ENCODE measurements at places on chromosomes 16 and 17. TPM values are rescaled to one million over a fixed set of nuclear protein-coding genes. Genes with fewer than 3 reads are reported as not detected.

Gene TMEM235
- total RNA-seq: not detected

Gene CA7
- not detected for total RNA-seq

Gene ZFP3
- 7.9 TPM for total RNA-seq

Gene ADAMTS18
- total RNA-seq: 3.5 TPM

Gene FA2H
- not detected for total RNA-seq

Gene SOCS1
- total RNA-seq: 7.6 TPM

Gene MEFV
- 12.0 TPM for total RNA-seq

Gene PRAC2
- total RNA-seq: not detected

Gene MYL11
- not detected for total RNA-seq

Gene CNTROB
- total RNA-seq: 58.5 TPM

Gene XAF1
- 39.7 TPM for total RNA-seq

- no peak overlapping the region for H3K27ac ChIP-seq
- H3K27me3 ChIP-seq: no peaks in the 10 kb centered on the region
- no peak for DNase-seq
- no peaks in the 10 kb centered on the region for H3K36me3 ChIP-seq
- H3K4me3 ChIP-seq: no peak overlapping the region
- no peaks in the 10 kb centered on the region for H3K4me1 ChIP-seq
Measured at GRCh38 chr16:55703003-55704001, 47.5 kb downstream of the SLC6A2 start.

- H3K27ac ChIP-seq: no peak overlapping the region
- DNase-seq: no peak
- H3K36me3 ChIP-seq: no peaks in the 10 kb centered on the region
- H3K4me3 ChIP-seq: no peak overlapping the region
Measured at GRCh38 chr16:85878875-85879274, 20.1 kb upstream of the IRF8 start.

- H3K4me1 ChIP-seq: no peaks in the 10 kb centered on the region
- no peak for DNase-seq
- H3K36me3 ChIP-seq: no peaks in the 10 kb centered on the region
- H3K4me3 ChIP-seq: no peak overlapping the region
Measured at GRCh38 chr17:81534157-81535006, 6.2 kb downstream of the FSCN2 start.

- H3K27me3 ChIP-seq: no peaks in the 10 kb centered on the region
- H3K27ac ChIP-seq: no peak overlapping the region
- no peak overlapping the region for H3K4me3 ChIP-seq
- H3K4me1 ChIP-seq: no peaks in the 10 kb centered on the region
Measured at GRCh38 chr16:84423416-84423837, 55.1 kb downstream of the ATP2C2 start.

GRCh38 chr17:41891135-41892020 lies 26.2 kb upstream of the KLHL11 start:
- H3K27me3 ChIP-seq: no peaks in the 10 kb centered on the region
- no peak overlapping the region for H3K4me3 ChIP-seq
- H3K4me1 ChIP-seq: no peaks in the 10 kb centered on the region
- H3K27ac ChIP-seq: no peak overlapping the region

- no peak overlapping the region for H3K27ac ChIP-seq
- no peaks in the 10 kb centered on the region for H3K27me3 ChIP-seq
- H3K4me3 ChIP-seq: no peak overlapping the region
- no peaks in the 10 kb centered on the region for H3K36me3 ChIP-seq
- no peaks in the 10 kb centered on the region for H3K4me1 ChIP-seq
Measured at GRCh38 chr16:56363781-56364565, 61.4 kb downstream of the AMFR start.

- H3K27me3 ChIP-seq: peaks cover 14% of the 10 kb centered on the region
- peak; percentile 84 for DNase-seq
- no peaks in the 10 kb centered on the region for H3K36me3 ChIP-seq
- H3K4me3 ChIP-seq: peak within 1 kb of the TSS; percentile 45
Measured at GRCh38 chr16:1983544-1984346, at the start of gene GFER. TSS of gene GFER (plus strand) at chr16:1984193. CDS start at chr16:1984219, 26 bp downstream.

DNA sequence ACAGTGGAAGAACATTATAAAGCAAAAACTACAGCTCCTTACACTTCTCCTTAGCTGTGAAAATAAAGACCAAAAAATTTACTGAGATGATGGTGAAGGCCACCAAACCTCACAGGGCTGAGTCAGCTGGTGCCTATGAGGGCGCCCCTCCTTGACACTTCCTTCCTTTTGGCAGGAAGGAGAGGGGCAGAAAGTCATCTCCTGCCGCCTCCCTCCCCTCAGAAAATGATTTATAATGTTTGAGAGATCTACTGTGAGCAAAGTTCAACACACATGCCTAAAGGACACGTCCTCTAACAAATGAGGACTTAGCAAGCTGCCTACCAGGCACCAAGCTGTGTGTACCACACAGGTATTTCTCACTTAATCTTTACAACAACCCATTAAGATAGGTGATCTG lies 245.7 kb downstream of the PRKCA start:
- H3K4me1 ChIP-seq: peaks cover 4% of the 10 kb centered on the region
- no peaks in the 10 kb centered on the region for H3K36me3 ChIP-seq
- no peak for DNase-seq
- H3K27ac ChIP-seq: no peak overlapping the region
- H3K27me3 ChIP-seq: no peaks in the 10 kb centered on the region

- H3K36me3 ChIP-seq: no peaks in the 10 kb centered on the region
- DNase-seq: no peak
- no peak overlapping the region for H3K4me3 ChIP-seq
- no peaks in the 10 kb centered on the region for H3K4me1 ChIP-seq
- no peak overlapping the region for H3K27ac ChIP-seq
Measured at GRCh38 chr16:23979441-23979840, 143.7 kb downstream of the PRKCB start.

GRCh38 chr17:2090804-2091534 lies 36.1 kb downstream of the HIC1 start:
- peak; percentile 78 for DNase-seq
- peaks cover 15% of the 10 kb centered on the region for H3K4me1 ChIP-seq
- no peaks in the 10 kb centered on the region for H3K27me3 ChIP-seq
- H3K4me3 ChIP-seq: no peak overlapping the region

DNA sequence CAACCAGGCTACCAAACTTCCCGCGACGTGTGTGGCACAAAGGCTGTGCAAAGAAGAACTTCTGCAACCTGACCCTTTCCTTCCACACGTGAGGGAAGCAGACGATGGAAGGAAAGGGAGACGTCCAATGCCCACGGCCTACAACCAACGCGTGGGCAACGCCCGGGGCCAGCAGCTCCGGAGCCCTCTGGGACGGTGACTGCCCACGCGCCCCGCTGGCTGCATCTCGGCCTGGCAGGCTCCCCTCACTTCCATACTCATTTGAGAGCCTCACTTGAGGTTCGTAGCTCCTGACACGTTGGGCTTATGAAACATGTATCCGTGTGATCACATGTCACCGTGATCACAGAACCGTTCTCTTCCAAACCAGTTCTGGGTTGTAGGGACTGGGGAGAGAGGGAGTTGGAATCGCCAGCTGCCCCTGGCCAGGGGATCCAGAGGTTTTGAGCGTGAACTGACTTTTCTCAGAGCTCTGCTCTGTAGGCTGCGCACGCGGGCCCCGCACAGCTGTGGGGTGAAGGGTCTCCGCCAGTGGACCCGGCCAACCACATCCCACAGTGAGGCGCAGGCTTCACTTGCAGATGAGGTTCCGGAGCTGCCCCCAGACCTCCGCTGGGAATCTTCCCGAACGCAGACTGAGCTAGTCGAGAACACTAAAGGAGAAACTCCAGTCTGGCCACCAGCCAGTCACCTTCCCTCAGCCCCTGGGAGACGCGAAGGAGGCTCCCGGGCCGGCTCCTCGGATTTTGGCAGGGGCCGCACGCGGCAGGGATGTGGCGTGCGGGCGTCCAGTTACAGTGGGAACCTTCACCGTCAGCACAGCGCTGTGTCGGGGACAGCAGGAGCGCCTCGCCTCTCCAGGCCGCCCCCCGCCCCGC lies 1.0 kb downstream of the LMF1 start:
- no peak for DNase-seq
- H3K27me3 ChIP-seq: no peaks in the 10 kb centered on the region
- H3K27ac ChIP-seq: no peak overlapping the region
- H3K4me1 ChIP-seq: no peaks in the 10 kb centered on the region
- no peaks in the 10 kb centered on the region for H3K36me3 ChIP-seq

- H3K4me3 ChIP-seq: no peak overlapping the region
- no peaks in the 10 kb centered on the region for H3K36me3 ChIP-seq
- H3K27me3 ChIP-seq: no peaks in the 10 kb centered on the region
- no peak for DNase-seq
Measured at GRCh38 chr17:67074781-67075180, 30.4 kb downstream of the CACNG1 start.

GRCh38 chr17:37148156-37148555 lies 199.4 kb downstream of the AATF start:
- no peaks in the 10 kb centered on the region for H3K4me1 ChIP-seq
- no peak for DNase-seq
- H3K27ac ChIP-seq: no peak overlapping the region
- no peak overlapping the region for H3K4me3 ChIP-seq

GRCh38 chr17:41687828-41688640 lies 651 bp upstream of the EIF1 start:
- H3K36me3 ChIP-seq: no peaks in the 10 kb centered on the region
- H3K4me1 ChIP-seq: no peaks in the 10 kb centered on the region
- peak; percentile 58 for DNase-seq
- no peaks in the 10 kb centered on the region for H3K27me3 ChIP-seq

- H3K4me1 ChIP-seq: no peaks in the 10 kb centered on the region
- no peak overlapping the region for H3K27ac ChIP-seq
- no peaks in the 10 kb centered on the region for H3K36me3 ChIP-seq
- H3K4me3 ChIP-seq: no peak overlapping the region
Measured at GRCh38 chr17:72984145-72984925, 108.2 kb downstream of the SLC39A11 start.

DNA sequence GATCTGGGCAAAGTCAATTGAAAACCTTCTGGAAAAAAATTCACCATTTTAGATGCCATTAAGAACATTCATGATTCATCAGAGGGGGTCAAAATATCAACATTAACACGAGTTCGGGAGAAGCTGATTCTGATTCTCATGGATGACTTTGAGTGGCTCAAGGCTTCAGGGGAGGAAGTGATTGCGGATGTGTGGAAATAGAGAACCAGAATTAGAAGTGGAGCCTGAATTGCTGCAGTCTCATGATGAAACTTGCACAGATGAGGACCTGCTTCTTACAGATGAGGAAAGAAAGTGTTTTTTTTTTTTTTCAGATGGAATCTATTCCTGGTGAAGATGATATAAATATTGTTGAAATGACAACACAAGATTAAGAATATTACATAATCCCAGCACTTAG lies 12.9 kb downstream of the ITGAX start:
- H3K27ac ChIP-seq: no peak overlapping the region
- H3K27me3 ChIP-seq: no peaks in the 10 kb centered on the region
- H3K36me3 ChIP-seq: no peaks in the 10 kb centered on the region
- no peaks in the 10 kb centered on the region for H3K4me1 ChIP-seq
- no peak overlapping the region for H3K4me3 ChIP-seq

- H3K4me3 ChIP-seq: no peak overlapping the region
- DNase-seq: no peak
- no peaks in the 10 kb centered on the region for H3K4me1 ChIP-seq
- no peaks in the 10 kb centered on the region for H3K36me3 ChIP-seq
Measured at GRCh38 chr17:74578979-74579378, 11.7 kb upstream of the CD300H start.

DNA sequence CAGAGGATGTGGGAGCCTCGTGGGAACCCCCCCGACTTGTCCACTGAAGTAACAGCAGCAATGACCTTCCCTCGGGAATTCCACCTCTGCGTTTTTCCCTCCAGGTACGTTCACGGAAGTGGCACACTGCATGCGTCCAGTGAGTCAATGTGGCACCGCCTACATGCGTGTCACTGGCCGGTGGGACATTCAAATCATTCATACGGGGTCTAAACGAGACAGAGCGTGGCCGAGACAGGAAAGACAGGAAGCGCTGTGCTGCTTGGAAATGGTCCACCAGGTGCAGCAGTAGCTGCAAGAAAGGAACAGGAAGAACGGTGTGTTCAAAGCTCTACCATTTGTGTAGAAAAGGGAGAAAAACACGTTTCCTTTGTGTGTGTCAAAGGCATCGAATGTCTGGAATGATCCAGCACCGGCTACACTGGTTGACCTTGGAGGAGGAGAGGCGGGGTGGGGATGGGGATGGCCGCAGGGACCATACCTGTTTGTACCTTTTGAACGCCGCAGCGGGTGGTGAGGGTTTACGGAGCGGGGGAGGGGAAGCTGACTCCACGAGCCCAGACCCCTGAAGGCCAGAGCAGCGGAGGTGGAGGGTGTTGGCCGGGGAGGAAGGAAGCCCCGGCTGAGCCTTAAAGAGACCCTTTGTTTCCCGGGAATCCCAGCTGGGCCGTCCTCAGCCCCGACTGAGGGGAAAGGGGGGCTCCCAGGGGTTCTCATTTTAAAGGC lies 1.7 kb upstream of the PGAP6 start:
- H3K27ac ChIP-seq: no peak overlapping the region
- no peaks in the 10 kb centered on the region for H3K4me1 ChIP-seq
- H3K4me3 ChIP-seq: no peak overlapping the region
- no peaks in the 10 kb centered on the region for H3K27me3 ChIP-seq
- no peaks in the 10 kb centered on the region for H3K36me3 ChIP-seq

GRCh38 chr17:75516619-75517296 lies 430 bp downstream of the TSEN54 start:
- H3K27me3 ChIP-seq: no peaks in the 10 kb centered on the region
- peak overlapping the region; percentile 85 for H3K4me3 ChIP-seq
- peaks cover 7% of the 10 kb centered on the region for H3K4me1 ChIP-seq
- peak overlapping the region; percentile 91 for H3K27ac ChIP-seq
- peak; percentile 46 for DNase-seq

- no peak overlapping the region for H3K4me3 ChIP-seq
- no peaks in the 10 kb centered on the region for H3K27me3 ChIP-seq
- no peak for DNase-seq
- H3K4me1 ChIP-seq: no peaks in the 10 kb centered on the region
- H3K36me3 ChIP-seq: no peaks in the 10 kb centered on the region
Measured at GRCh38 chr17:45821147-45821546, 23.5 kb upstream of the SPPL2C start.

- no peaks in the 10 kb centered on the region for H3K36me3 ChIP-seq
- no peaks in the 10 kb centered on the region for H3K4me1 ChIP-seq
- H3K27me3 ChIP-seq: no peaks in the 10 kb centered on the region
- no peak overlapping the region for H3K4me3 ChIP-seq
- DNase-seq: no peak
- H3K27ac ChIP-seq: no peak overlapping the region
Measured at GRCh38 chr17:76570877-76571471, 14.7 kb downstream of the ST6GALNAC2 start.

DNA sequence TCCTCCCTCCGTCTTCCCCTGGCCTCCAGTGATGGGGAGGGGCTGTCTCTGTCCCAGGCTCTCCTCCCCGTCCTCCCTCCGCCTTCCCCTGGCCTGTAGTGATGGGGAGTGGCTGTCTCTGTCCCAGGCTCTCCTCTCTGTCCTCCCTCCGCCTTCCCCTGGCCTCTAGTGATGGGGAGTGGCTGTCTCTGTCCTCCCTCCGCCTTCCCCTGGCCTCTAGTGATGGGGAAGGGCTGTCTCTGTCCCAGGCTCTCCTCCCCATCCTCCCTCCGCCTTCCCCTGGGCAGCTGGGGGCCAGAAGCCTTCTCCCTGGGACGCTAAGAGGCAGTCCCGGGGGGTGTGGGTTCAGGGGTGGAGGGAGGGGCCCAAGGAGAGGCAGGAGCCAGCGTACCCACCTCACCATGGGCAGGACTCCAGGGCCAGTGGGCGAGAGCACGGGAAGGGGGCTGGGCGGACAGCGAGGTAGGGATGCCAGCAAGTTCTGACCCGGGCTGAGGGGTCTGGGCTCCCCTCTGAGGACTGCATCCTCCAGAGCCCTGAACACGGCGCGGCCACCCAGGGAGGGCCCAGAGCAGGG lies 14.8 kb downstream of the UTS2R start:
- no peaks in the 10 kb centered on the region for H3K27me3 ChIP-seq
- no peak overlapping the region for H3K4me3 ChIP-seq
- H3K27ac ChIP-seq: no peak overlapping the region
- H3K36me3 ChIP-seq: no peaks in the 10 kb centered on the region
